ENCODE measurements at places on chromosomes 7 and 10.

DNA sequence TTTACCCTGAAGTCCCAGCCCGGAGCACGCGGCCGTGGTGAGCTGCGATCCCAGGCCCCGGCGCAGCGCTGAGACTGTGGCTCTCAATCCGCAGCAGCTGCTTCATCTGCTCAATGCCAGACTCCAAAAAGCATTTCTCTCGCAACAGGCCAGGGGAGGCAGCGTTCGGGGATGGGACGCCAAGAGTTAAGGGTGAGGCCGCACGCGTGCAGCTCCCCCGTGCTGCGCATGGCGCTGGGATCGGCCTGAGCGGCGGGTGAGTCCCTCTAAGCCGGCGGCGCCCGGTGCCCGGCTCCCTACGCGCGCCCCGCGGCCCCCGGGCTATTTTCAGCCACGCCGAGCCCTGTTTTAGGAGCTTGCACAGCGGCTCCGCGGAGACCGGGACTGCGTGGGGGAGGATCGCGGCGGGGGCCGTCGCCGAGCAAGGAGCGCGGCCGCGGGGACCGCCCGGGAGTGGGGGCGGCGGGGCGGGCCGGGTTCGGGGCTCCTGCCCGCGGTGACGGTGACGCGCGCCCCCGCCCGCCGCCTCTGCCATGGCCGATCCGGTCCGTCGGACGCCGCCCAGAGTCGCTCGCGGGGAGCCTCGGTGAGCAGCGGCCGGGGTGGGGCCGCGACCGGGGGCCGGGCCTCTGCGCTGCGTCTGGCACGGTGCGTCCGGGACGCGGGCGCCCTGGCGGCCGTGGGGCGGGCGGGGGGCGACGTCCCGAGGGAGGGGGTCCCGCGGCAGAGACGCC is 29.4 kb upstream of the JAKMIP3 start:
- peak; percentile 18 for DNase-seq

DNA sequence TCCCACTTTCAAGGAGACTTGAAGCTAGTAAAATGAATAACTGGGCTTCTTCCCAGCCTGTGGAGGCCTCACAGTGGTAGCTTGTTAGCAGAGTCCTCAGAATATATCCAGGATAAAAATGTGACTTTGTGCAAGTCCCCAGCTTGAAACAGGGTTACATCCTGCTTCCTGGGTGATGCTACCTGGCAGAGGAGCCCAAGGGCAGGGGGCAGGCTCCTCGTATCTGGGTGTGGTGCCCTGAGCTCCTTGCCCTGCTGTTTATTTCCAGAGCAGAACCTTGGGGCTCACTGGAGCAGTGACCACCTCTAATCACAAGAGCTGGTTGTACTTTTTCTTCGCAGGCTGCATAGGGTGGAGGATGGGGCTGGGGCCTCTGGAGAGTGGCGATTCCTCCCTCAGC is 94.8 kb downstream of the GRK5 start:
- no peak for DNase-seq

GRCh38 chr7:39735903-39736302 is 112.5 kb downstream of the RALA start:
- no peak for DNase-seq

- no peak for DNase-seq
Observed at GRCh38 chr10:88271761-88272543, 311.2 kb downstream of the RNLS start.

- DNase-seq: no peak
Observed at GRCh38 chr10:97099868-97100267, 85.9 kb downstream of the SLIT1 start.

DNA sequence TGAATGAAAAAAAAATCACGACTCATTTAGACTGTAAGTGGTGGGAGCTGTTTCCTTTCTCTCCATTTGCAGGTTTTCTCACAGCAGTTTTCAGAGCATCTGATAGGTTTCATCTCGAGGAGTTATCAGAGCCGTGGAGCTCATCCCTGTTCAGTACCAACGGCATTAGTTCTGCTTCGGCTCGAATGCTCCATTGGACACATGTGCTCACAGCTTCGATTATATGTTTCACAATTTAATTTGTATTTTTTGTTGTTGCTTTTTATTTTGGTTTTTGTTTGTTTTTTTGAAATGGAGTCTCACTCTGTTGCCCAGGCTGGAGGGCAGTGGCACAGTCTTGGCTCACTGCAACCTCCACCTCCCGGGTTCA is 1.5 kb downstream of the SLC18A2 start:
- DNase-seq: no peak

DNA sequence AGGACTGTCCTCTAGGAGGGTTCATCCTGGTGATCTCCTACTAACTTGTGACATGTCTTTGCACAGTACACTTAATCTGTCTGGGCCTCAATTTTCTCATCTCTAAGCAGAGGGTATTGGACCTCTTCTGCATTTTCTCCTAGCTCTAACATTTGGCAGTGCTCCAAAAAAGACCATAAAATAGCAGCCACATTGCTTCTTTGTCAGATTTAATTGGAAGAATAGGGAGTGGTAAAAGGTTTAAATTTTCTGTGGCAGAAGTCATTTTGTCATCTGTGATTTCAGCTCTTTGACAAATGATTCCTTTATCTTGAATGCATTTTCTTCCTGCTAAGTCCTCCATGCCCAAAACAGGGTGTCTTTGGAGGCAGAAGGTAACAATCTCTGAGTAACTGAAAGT is 289.9 kb upstream of the LRGUK start:
- DNase-seq: no peak

GRCh38 chr7:39094731-39095130 is 117.0 kb downstream of the POU6F2 start:
- no peak for DNase-seq

GRCh38 chr10:5927306-5927705 is 37.3 kb downstream of the FBH1 start:
- no peak for DNase-seq

DNA sequence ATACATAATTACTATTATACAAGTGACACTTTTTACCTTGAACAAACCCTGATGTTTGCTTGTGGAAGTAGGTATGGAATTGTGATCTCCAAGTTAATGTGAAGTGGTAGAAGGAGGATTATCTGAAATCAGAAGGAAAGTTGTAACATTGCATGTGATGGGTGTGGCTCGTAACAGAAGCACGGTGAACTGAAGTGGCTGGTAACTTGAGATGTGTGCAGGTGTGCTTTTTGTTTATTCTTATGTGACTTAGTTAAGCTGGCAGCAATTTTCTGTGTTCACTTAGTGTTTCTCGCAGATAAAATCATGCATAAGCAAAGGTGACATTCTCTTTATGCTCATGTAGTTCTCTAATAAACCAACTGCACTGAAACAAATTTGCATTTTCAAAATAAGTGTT is 82.3 kb downstream of the ZEB1 start:
- DNase-seq: no peak

GRCh38 chr7:39102234-39102633 is 124.5 kb downstream of the POU6F2 start:
- DNase-seq: no peak

GRCh38 chr10:85262992-85263391 is 934.6 kb downstream of the CCSER2 start:
- no peak for DNase-seq

DNA sequence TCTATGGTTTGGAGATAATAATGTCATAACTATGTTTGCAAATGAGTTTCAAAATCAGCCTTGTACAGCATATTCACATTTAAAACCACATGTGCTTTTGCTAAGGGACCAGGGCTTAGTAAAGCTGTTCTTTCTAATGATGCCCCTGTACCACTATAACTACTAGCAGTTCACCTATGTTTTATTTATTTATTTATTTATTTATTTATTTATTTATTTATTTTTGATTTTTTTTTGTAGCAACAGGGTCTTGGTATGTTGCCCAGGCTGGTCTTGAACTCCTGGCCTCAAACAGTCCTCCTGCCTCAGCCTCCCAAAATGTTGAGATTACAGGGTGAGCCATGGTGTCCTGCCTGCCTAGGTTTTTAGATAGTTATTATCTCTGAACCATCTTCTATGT is 96.9 kb downstream of the CFAP58 start:
- no peak for DNase-seq

- DNase-seq: no peak
Observed at GRCh38 chr10:839550-840205, 91.8 kb downstream of the LARP4B start.

- no peak for DNase-seq
Observed at GRCh38 chr10:113303544-113304146, 249.2 kb upstream of the HABP2 start.

DNA sequence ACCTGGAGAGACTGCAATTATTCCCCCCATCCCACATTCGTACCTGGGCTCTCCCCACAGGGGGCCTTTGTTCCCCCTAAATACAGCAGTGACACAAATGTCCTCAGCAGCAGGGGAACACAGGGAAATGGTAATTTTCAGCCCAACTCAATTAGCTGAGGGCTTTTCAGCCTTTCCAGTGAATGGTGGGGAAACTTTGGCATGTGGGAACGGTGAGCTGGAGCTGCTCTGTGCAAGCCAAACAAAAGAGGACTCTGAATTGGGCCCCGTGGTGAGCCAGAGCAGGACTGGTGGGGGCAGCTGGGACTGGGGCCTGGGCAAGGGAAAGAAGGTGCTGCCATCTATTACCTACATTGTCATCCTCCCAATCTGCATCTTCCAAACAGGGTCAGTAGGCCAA is 51.0 kb downstream of the FBXW4 start:
- DNase-seq: no peak

DNA sequence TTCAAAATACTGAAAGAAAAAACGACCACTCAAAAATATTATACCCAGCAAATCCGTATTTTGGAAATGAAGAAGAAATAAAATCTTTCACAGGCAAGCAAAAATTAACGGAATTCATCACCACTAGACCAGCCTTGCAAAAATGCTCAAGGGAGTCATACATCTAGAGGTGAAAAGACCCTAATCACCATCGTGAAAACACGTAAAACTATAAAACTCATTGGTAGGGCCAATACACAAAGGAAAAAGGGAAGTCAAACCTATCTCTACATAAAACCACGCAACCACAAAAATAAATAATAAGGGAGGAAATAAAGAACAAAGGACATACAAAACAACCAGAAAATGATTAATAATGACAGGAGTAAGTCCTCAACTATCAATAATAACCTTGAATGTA is 6.6 kb upstream of the AKR1B1 start:
- DNase-seq: no peak

GRCh38 chr7:156816943-156817572 is 75.9 kb downstream of the LMBR1 start:
- DNase-seq: no peak

DNA sequence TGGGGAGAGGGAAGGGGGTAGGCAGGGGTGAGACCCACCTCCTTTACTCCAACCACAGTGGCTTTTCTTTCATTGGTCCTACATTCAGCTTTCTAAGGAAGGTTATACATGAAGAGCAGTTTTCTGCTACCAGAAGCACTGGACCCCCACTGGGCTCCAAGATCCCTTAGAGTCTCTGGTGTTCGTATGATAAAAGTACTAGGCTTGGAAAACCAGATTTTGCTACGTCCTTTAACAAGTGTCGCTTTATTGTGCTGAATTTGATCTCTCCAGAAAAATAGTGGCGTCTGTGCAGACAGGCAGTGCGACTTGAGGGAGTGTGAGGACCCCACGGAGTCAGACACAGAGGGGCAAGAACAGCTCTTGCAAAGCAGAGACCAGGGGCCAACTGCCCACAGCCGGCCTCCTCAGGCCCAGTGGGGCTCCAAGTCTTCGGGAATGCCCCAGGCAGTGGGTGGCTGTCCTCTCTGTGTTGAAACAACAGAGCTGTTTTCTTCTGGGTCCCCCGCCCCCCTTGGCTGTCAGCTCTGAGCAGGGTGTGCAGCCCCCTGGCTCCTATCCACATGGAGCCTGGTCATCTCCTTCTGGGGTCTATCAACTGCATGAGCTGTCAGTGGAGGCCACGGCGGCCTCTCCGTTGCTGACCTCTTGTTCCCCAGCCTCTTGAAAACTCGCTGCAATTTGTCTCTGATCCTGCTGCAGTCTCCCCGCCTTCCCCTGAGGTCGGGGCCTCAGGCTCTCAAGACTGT is 333.2 kb downstream of the RPS24 start:
- DNase-seq: no peak
